ENCODE measurements at places on chromosomes 2 and 18.
A peak's percentile ranks its signal among the peaks of the same experiment; 100 is the strongest.

DNA sequence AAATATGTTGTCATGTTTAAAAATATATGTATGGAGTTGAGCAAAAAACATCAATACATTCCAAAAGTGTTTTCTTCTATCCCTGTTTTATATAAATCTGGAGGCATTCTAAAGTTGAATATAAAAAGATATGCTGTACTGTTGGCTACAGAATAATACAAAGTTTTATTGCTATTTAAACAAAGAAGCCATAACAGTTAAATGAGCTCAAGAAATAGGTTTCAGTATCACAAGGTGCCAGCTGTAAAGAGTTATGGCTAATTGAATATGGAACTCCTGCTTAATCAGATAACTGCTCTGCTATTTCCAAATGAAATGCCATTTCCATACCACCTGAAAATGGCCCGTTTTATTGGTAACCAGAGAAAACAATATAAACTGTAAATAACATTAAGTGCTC lies 55.0 kb downstream of the LNPK start:
- DNase-seq = no peak

GRCh38 chr2:124663645-124663997 lies 638.5 kb downstream of the CNTNAP5 start:
- DNase-seq = no peak

- no peak for DNase-seq
These were observed 7.6 kb downstream of the STAMBP start for GRCh38 chr2:73836141-73836943.

DNA sequence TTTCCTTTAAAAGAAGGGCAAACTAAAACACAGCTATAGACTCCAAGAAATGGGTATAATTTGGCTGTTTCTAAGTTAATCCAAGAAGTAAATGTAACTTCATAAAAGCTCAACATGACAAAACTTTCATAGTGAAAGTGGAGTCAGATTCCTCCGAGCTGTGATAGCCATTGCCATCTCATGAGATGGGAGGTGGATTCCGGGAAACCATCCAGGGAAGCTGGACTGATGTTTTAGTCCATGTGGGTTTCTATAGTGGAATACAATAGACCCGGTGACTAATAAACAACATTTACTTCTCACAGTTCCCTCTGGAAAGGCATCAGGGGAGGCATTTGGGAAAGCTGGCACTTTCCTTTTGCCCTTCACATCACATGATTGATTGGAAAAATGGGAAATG lies 10.0 kb upstream of the LAPTM4A start:
- no peak for DNase-seq

GRCh38 chr18:79739440-79739778 lies 58.3 kb upstream of the KCNG2 start:
- no peak for DNase-seq

DNA sequence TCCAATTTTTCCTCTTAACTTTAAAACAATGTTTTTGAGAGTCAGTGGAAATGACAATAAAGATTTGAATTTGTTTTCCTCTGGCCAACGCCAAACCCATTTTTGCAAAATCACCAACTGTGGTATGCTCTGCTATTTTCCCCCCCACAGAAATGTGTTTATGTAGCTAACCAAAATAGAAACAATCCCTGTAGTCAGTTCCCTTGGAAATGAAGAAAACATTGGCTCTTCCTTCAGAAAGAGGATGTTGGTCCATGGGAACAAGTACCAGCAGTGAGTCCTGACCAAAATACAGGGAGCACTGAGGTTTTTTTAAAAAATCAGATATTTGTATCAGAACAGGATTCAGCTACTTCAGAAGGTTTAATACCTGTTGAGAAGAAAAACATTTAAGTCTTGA lies 65.3 kb downstream of the SLC40A1 start:
- DNase-seq = no peak

- no peak for DNase-seq
These were observed 209.7 kb upstream of the SIX2 start for GRCh38 chr2:45218931-45219339.

- DNase-seq = no peak
These were observed 1137.7 kb upstream of the CHAC2 start for GRCh38 chr2:52629944-52630343.

DNA sequence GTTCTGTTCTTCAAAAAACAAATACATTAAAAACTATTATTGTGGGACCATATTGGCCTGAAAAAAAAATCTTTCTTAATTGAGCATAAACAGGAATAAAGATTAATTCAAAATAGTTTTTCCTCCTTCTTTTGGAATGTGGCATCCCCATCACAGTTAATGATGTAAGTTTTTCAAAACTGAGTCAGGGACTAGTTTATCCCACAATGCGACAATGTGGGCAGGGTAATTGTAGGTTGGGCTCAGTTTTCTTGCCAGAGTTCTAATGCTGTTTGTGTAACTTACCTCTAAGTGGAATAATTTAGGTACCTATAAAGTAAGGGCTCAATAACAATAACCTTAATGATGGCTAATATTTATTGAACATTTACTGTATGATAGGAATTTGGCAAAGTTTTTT lies 82.0 kb downstream of the PMS1 start:
- no peak for DNase-seq

DNA sequence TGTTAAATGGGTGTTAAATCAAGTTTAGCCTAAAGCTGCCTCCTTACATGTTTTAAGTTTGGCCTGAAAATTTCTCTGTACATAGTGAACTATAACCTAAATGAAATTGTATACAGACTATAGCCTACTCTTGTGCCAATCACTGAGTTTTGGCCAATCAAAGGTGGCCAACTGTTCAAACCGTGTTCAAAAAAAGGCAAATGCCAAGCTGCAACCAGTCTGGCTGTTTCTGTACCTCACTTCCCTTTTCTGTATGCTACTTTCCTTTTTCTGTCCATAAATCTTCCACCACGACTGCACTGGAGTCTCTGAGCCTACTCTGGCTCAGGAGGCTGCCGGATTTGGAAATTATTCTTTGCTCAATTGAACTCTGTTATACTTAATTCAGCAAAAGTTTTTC lies 121.0 kb downstream of the SPOPL start:
- DNase-seq = no peak

GRCh38 chr2:49719241-49719640 lies 564.9 kb upstream of the FSHR start:
- DNase-seq = no peak

DNA sequence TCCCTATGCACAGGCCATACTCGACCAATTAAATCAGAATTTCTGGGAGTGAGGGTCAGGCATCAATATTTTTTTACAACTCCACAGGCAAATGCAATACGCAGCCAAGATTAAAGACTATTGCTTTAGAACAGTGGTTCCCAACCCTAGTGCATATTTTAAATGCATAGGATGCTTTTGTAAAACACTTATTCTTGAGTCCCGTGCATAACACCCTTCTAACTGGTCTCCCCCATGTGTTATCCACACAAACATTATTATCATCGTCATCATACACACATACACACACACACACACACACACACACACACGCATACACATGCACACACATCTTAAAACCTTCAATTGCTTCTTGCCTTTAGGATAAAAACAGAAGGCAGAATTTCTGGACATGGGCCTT lies 145.0 kb upstream of the PELI1 start:
- no peak for DNase-seq

- no peak for DNase-seq
These were observed 121.3 kb downstream of the AGAP1 start for GRCh38 chr2:235614900-235615712.

- DNase-seq = no peak
These were observed 43.2 kb downstream of the LDLRAD4 start for GRCh38 chr18:13261661-13262357.

GRCh38 chr18:13321923-13322322 lies 103.4 kb downstream of the LDLRAD4 start:
- DNase-seq = no peak

DNA sequence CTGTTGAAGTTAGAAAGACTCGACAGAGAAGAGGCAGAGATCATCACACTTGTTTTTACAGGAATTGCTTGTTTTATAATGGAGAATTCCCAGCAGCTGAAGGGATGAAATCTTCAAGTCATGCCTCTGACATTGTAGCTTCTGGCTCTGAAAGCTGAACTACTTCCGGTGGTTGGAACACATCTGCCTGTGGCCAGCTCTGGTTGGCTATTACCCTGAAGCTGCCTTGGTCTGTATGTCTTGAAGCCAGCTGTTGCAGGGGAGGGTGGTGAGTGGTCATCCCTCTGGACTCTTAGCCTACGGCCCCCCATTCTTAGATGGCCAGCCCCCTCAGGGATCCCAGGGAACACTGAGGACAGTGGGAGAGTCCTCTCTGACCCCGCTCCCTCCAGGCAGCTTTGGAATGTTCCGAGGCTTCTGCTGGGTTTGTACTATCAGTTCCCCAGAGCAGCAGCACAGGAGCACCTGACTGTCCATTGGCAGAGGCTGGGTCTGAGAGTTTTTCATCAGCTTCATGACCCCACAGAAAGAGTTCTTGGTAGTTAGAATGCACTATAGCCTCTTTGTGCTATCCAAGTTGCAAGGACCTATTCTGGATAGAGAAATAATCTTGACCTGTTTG lies 87.4 kb upstream of the CAPN13 start:
- no peak for DNase-seq

DNA sequence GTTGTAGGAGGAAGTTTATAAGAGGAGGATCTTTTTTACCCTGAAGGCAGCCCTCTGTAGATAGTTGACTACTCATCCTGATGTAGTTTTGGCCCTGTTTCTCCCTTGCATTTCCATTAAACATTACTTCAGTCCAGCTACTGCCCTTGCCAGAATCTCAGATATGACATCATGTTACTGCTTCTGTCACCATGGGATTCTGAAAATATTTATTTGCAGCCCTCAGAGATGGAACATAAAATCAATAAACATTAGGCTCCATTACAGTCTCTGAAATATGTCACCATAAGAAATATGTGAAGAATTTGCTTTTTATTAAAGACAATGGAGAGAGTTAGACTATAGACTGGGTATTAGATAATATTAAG lies 68.7 kb upstream of the STK39 start:
- DNase-seq = peak; percentile 10

- DNase-seq = no peak
These were observed 264.6 kb downstream of the PHLPP1 start for GRCh38 chr18:62979900-62980299.

DNA sequence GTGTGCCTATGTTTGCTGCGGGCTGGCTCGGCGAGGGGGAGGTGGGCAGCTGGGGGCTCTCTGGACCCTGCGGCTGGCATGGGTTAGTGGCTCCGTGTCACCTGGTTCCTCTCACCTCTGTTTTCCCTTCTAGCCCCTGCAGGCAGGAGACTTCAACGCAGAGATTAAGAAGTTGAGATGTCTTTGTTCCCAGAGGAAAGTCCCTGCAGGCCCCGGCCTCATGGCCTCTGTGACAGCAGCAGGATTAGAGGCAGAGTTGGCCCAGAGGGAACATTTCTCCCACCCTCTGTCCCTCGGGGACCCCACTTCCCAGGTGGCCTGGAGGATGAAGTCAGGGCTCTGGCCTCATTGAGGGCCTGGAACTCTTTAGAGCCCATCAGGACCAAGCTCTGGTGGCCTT lies 56.5 kb downstream of the HPCAL1 start:
- DNase-seq = no peak

DNA sequence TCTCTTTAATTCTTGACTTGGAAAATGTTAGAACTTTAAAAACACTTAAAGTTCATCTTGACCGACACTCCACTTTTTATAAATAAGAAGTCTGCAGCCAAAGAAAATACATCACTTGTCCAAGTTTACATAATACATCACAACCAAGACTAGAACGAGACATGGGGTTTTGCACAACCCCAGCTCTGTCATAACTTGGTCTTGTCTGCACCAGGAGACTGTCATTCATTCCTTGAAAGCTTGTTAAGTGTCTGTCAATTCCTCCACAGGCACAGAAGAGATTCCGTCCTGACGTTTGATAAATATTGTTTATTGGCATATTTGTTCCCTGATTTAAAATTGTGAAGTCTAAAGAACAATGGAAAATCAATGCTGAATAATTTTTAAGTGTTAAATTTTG lies 139.5 kb upstream of the SETBP1 start:
- DNase-seq = no peak

GRCh38 chr2:1718339-1719220 lies 25.7 kb downstream of the PXDN start:
- DNase-seq = no peak

DNA sequence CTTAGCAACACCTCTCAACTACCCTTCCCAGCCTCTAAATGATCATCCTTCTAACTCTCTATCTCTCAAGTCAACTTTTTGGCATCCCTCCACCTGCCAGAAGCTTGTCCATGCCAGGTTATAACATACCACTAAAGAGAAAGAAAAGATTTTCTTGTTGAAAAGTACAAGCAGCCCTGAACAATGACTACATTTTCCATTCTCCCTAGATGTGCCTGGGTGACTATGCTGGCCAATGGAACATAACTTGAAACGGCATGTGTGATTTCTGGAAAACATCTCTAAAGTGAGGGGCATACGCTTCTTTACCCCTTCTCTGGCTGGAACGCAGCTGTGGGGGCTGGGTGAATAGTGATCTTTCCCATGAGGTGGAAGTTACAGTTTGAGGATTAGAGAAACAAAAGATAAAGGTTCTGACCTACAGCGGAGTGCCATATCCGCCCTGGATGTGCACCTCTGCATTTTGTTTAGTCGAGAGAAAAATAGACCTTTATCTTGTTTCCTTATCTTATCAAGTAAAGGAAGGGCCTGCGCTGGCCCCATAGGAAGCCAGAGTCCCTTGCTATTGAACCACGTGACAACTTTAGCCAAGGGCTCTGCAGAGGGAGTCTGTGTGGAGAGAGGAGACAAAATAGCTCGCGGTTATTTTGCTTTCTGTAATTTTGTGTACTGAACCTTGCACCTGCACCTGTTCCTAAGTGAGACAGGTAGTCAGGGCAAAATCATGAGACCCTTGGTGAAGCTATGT lies 436.8 kb downstream of the TGIF1 start:
- DNase-seq = no peak

DNA sequence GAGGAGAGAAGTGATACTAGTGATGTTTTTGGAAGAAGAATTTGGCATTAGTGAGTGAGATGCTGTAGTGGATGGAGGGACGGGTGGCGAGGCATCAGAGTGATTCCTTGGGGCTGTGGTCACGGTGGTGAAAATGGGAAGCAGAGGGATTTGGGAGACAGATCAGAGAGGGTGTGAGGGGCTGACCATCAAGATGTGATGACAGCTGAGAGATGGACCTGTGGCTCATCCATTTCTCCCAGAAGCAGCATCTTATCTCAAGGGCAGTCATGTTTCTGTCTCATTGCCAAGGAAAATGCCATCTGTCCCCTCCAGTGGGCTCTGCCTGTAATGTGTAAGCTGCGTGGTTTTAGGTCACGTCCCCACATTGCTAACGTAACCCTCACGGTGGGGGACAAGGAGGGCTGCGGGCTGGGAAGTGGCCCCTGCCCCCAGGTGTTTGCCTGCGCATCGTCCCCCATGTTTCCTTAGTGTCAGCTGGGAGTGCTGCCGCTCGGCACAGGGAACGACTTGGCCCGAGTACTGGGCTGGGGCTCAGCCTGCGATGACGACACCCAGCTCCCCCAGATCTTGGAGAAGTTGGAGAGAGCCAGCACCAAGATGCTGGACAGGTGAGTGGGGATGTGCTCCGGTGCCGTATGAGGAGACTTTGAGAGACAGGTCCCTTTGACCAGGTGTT lies 91.0 kb downstream of the DGKD start:
- no peak for DNase-seq
